ENCODE measurements at places on chromosomes 7 and 10.

- no peak for DNase-seq
These were observed 1.1 kb downstream of the RHOBTB1 start for GRCh38 chr10:60942788-60943315.

- no peak for DNase-seq
These were observed 77.3 kb upstream of the SAMD8 start for GRCh38 chr10:75034131-75034512.

GRCh38 chr10:102642736-102643335, 1.4 kb upstream of the TRIM8 start:
- peak; percentile 11 for DNase-seq

GRCh38 chr7:1086588-1087464, 1.1 kb upstream of the GPER1 start:
- no peak for DNase-seq

GRCh38 chr10:95513941-95514392, 47.2 kb downstream of the SORBS1 start:
- peak; percentile 30 for DNase-seq

- no peak for DNase-seq
These were observed 256.6 kb upstream of the GLI3 start for GRCh38 chr7:42493436-42494198.

DNA sequence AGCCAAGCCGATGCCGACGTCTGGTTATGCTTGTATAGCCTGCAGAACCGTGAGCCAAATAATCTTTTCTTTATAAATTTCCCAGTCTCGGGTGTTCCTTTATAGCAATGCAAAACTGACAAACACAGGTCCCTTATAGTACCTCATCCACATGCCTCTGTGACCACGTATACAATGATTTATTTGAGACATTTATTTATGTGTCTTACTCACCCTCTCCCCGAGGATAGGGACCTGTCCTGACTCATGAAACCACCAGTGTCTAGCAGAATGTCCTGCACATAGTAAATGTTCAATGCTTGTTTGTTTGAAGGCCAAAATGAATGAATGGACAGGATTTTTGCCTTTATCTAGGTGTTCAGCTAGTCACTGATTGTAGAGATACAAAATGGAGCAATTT, 147.9 kb upstream of the FZD8 start:
- DNase-seq, result no peak

DNA sequence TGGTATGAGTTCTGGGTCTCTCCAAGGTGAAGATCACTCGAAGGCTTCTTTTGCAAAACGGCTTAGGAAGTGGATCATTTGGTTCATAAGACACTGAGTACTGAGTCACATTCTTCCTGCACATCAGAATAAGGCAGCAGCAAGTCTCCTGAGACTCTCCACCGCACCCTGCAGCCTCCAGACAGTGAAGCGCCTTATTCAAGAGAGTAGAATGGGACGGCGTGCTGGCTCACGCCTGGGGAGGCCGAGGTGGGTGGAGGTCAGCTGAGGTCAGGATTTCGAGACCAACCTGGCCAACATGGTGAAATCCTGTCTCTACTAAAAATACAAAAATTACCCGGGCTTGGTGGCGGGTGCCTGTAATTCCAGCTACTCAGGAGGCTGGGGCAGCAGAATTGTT, 70.3 kb downstream of the C10orf143 start:
- DNase-seq, result no peak

DNA sequence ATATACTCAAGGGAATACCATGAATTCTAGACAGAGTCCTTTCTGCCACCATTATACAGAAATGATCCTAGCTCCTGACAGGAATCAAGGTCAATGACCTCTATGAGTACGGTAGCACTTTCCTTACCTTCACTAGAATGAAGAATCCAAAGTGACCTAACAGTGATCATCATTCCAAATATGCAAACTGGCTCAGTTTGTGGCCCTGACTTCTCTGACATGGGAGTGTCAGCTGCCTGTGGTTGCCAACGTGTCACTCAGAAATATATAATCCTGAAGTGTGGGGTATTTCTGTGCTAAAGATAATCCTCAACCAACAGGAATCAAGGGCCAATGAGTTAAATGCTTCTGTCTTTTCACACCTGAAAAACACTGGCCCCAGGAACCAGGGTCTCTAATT, 45.7 kb downstream of the COPG2 start:
- DNase-seq, result no peak
